ENCODE measurements at places on chromosomes 4 and X.

DNA sequence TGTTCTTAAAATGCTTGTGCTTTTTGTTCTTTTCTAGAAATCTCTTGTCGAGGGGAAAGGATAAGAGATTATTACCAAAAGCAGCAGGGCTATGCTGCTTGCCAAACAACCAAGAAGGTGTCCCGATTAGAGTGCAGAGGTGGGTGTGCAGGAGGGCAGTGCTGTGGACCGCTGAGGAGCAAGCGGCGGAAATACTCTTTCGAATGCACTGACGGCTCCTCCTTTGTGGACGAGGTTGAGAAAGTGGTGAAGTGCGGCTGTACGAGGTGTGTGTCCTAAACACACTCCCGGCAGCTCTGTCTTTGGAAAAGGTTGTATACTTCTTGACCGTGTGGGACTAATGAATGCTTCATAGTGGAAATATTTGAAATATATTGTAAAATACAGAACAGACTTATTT lies 81.5 kb upstream of the PACRGL start:
- DNase-seq: no peak

DNA sequence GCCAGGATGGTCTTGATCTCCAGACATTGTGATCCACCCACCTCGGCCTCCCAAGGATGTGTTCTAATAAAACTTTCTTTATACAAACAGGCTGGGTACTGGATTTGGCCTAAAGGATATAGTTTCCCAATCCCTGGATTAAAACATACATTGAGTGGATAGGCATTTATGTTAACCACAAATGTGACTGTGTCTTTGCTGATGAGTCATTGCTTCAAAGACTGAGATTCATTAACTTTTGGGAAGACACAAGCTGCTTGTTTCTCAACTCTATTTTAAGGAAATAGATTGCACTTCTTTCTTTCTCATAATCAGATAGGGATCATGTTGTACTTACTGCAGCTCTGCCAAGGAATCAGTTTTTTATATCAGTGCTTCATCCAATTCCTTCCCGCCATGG lies 131.3 kb upstream of the AGA start:
- DNase-seq: no peak

GRCh38 chr4:11009281-11009680 lies 324.7 kb upstream of the CLNK start:
- DNase-seq: no peak

- DNase-seq: no peak
Measured at GRCh38 chrX:130287071-130287770, 18.5 kb upstream of the ZNF280C start.

- no peak for DNase-seq
Measured at GRCh38 chrX:65726715-65727114, 59.3 kb downstream of the MSN start.

DNA sequence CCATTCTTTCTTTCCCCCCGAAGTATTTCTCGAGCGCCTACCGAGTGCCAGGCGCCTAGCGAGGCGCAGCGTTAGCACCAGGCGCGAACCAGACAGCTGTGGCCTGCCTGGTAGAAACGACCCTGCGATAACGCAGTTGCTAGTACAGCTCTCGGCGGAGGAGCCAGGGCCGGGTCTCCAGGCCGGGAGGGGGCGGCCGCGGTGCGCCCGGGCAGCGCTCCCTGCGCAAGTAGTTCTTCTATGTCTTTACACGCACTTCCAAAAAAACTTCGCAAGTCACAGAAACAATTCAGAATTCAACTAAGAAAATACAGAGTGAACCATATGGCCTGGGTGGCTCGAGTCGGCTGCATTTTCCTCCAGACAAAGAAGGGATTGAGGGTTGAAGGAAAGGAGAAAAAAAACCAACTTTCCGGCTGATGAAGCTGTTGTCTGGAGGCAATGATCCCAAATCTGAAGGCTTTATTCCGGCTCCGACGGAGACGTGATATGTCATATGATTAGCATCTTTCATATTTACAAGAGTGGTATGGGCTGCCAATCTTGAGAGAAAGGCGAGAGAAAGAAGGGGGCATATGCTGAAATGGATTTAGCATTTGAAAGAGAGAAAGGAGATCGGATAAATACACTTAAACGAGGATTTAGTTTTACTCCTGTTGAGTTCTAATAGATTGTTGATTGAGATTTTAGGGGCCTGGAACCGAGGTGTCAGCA lies 7.2 kb upstream of the NEUROG2 start:
- peak; percentile 51 for DNase-seq

GRCh38 chrX:41526271-41526670 lies 79.1 kb downstream of the NYX start:
- DNase-seq: no peak

DNA sequence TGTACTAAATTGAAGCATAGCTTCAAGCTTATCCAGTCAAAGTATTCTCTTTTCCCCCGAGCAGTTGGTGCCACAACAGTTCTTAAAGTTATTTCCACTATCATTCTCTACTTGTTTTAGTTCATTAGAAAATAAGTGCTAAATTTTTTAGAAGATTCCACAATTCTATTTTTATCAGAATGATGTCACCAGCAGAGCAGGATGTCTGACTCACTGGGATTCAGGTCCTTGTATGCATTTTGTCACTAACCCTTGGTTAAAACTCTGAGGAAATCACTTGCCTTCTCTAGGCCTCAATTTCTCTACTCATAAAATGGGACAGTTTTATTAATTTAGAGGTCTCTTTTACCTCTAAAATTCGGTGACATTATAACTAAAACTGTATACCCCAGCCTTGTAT lies 3.4 kb downstream of the DDX53 start:
- no peak for DNase-seq

DNA sequence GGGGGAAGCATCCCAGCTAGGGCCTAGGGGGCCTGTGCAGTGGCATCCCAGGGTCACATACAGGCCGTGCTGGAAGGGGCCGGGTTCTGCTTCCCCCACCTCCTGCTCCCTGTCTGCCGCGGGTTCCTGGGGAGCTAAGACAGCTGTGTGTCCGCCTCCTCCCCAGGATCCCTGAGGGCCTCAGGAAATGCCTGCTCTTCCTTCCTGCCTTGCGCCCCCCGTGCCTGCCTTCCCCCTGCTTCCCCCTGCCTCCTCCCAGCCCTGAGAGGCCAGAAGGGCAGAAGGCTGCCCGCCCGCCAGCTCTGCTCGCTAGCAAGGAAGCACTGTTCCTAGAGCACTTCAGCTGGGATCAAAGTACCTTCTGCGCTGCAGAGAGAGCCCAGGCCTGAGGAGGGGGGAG lies 2.9 kb upstream of the BGN start:
- DNase-seq: no peak

DNA sequence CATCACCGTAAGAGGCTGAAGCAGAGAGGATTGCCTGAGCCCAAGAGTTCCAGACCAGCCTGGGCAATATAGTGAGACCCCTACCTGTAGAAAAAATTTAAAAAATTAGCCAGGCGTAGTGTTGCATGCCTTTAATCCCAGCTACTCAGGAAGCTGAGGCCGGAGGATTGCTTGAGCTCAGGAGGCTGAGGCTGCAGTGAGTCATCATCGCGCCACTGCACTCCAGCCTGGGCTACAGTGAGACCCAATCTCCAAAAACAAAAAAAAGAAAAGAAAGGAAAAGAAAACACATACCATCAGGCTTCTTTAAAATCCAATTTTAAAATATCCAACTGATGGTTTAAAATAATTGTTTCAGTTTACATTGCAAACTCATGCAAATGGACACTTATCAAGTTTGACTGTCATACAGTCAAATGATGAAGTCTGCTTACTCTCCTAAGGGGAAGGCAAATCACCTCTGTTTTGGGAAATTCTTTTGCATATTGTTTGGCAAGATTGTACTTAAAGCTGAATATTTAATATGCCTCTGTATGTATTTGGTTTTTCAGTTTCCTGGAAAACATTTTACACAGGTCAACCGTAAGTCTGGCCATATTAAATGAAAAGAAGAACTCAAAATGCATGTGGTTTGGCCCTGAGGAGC lies 23.7 kb upstream of the TENM3 start:
- DNase-seq: no peak

GRCh38 chr4:151418385-151418784 lies 9.4 kb downstream of the FHIP1A start:
- DNase-seq: no peak

DNA sequence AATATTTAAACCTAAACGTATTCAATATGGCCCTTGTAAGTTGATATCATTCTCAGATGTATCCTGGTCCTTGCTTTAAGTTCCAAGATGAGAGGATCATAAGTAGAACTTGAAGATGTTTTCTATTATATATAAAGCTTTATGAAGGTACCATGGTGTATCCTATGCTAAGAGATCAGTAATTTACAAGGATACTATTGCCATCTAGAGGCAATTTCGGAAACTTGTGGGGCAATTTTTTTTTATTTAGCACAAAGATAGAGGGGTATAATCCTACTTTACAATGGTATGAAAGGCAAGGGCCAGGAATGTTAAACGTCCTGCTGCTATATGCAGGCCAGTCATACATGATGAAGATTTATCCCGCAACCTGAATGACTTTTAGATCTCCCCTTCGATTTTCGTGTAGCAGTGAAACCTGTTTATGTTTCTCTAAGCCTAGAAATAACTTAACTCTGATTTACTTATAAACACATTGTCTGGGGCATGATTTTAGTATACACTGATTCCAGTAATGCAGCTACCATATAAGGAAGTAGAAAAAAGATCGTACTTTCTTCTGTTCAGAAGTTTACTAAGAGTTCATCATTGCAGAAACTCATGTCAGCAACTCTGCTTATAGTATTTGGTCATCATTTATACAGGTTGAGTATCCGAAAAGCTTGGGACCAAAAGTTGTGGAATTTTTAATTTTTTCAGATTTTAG lies 2.6 kb downstream of the SLC25A31 start:
- peak; percentile 9 for DNase-seq

- no peak for DNase-seq
Measured at GRCh38 chr4:127791391-127791790, 9.3 kb downstream of the HSPA4L start.

- no peak for DNase-seq
Measured at GRCh38 chr4:83207497-83208101, 77.0 kb downstream of the COQ2 start.

- no peak for DNase-seq
Measured at GRCh38 chrX:151830911-151831310, 81.8 kb upstream of the MAGEA4 start.

DNA sequence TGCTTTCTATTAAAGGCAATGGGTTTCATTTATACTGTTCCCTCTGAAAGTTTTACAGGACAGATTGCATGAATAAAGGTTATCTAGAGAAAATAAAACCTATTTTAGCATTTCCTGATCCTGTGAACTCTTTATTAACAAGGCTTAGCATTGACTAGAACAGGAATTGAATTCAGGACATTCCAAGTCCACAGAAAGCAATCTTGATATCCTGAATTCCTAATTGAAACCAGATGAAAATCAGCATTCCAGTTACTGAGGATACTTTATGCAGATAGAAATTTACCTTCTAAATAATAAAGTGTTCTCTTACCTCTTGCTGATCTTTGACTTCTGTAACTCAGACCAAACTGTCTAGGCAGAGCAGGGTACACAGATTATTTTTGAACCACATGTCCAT lies 151.4 kb downstream of the ZNF518B start:
- DNase-seq: no peak

- DNase-seq: no peak
Measured at GRCh38 chr4:109051054-109051453, 251.4 kb downstream of the COL25A1 start.

DNA sequence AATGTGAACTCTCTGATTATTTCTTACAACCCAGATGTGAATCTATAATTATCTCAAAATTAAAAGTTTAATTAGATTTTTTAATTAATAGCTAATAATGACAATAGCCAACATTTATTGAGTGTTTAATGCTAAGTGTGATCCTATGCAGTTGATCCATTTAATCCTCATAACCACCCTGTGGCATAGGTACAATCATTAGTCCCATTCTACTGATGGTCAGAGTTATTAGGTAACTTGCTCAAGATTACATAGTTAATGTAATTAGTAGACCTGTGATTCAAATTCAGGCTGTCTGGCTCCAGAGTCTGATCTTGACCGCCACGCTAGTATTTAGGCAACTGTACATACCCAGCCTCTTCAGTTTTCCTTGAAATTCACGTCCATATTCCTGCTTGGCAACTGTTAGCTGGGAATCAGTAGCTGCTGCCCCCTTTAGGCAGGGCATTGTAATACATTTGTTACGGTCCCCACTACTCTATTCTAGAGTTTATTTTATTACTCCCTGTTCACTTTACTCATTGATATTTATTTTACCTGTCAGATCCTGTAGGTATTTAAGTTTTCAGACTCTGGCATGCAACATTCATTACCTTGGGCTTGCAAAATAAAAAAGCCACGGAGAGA lies 20.6 kb upstream of the TEC start:
- DNase-seq: peak; percentile 27

GRCh38 chrX:121030083-121030482 lies 17.3 kb upstream of the GLUD2 start:
- no peak for DNase-seq

GRCh38 chr4:5477613-5478012 lies 230.7 kb downstream of the EVC2 start:
- no peak for DNase-seq

DNA sequence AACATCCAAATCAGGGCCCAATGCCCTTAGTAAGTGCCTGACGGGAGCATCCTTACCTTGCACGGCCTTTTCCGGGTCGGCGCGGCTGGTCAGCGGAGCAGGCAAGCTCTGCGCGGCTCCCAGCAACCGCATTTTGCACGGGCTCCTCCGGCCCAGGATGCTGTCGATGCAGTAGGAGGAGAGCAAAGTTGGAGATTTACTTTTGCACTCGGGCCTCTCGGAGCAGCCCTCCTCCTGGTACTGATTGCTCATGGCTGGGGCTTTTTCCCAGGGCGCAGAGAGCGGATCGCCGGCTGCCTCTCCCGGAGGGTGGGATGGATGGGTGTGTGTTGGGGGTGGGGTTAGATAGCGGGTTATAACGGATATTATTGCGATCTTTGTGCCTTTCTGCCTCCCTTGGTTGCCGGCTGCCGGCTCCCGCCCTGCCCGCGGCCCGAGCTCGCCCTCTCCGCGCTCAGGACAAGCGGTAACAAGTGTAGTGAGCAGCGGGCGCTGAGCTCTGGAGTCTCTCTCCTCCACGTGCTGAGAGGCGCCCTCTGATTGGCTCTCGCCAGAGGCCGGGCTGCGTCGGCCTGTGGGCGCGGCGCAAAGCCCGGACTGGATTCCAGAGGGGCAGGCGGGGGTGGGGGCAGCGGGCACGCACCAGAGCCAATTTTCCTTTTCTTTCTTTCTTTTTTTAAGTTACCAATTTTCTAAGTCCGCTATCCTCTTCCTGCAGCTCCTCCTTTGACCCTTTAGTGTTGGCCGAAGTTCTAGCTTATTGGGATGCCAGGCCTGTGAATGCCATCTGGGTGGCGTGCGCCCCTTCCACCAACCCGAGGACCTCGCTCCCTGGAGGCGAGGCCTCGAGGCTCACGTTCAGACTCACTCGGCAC lies at the start of gene ARX:
Gene ARX, minus strand, starts transcription at position 480 of the 875 bp plus-strand sequence. Its CDS starts 228 bp downstream, at position 252.
- DNase-seq: peak; percentile 23

DNA sequence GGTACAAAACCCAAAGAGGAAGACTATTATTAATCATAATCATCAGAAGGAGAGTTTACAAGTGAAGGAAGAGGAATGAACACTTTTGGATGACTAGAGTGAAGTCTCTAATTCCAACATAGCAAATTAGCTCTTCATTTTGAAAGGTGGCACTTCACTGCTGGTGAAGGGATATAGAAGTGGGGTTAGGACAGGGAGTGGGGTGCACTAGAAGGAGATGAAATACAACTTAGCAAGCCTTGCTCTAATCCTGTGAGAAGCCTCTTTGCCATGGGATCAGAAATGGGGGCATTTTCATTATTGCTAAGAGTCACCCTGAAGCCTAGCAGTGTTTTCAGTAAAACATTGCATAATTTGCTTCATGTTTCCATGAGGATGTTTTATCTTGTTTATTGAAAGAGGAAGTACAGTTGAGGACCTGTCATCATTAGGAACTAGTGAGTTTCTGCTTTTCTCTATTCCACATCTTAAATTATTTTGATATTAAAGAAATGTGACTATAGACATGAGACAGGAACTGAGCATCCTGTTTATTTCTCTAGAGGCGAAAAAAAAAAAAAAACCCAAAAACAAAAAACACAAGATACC lies 9.3 kb upstream of the GRPR start:
- DNase-seq: peak; percentile 4
